ENCODE measurements at places on chromosomes 1 and 21.
A peak's percentile ranks its signal among the peaks of the same experiment; 100 is the strongest.

DNA sequence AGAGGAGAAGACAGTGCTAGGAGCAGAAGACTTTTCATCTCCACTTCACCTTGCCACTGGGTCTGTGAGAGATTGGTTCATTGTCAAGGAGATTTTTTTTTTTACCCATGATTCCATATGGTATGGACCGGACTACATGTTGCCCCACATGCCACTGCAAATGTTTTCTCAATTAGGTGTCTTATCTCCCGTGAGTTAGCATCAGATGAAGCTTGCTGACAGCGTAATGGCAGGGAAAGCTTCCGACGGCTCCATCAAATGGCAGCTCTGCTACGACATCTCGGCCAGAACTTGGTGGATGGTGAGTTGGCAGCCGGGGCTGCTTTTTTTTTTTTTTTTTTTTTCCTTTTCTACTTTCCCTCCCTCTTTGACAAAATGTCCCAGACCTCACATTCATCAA lies 217.2 kb upstream of the NFIA start:
- no peak for DNase-seq

GRCh38 chr1:9628541-9629444 lies 22.7 kb upstream of the PIK3CD start:
- DNase-seq: no peak

GRCh38 chr1:94739521-94740061 lies 80.6 kb upstream of the SLC44A3 start:
- no peak for DNase-seq

GRCh38 chr1:206554701-206555472 lies 47.6 kb downstream of the RASSF5 start:
- DNase-seq: no peak

- DNase-seq: no peak
Measured at GRCh38 chr1:59671066-59671952, 143.4 kb upstream of the HOOK1 start.

DNA sequence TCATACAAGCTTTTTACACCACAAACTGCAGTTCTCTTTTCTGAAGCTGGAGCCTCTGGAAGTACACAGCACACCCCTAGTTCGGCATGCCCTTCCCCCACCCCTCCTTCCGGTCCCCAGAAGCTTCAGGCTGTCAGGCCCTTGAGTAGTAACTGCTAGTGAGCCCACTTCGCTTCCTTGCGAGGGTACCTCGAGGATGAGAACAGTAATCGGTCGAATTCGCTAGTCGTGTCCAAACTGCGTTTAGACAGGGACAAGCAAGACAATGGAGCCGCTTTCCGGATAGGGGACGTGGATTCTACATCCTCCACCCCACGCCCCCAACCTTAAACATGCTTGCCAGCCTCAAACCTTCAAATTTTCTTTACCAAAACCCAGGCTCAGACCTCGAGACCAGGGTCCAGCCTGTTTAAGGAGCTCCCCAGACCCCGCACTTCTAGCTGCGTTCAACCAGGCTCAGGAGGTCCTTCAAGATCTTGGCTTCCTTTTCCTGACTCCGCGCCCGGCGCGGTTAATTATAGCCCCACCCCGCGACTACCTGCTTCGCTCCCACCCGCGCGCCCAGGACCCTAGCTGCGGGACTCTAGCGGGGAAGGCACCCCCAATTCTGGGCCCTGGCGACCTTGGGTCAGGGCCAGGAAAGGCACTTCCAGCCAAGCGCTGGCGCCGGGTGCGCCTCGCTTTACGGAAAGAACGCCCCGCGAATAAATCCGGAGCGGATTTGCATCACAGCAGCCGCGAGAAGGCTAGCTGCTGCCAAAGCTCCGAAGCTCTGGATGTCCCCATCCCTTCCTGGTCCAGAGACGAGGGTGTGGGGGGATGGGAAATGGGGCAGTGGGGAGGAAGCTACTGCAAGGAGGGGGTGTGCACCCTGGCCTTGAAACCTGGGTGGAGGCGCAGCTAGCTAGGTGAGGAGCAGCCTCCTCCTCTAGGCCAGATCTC lies 8.1 kb upstream of the TSPAN1 start:
- DNase-seq: no peak

DNA sequence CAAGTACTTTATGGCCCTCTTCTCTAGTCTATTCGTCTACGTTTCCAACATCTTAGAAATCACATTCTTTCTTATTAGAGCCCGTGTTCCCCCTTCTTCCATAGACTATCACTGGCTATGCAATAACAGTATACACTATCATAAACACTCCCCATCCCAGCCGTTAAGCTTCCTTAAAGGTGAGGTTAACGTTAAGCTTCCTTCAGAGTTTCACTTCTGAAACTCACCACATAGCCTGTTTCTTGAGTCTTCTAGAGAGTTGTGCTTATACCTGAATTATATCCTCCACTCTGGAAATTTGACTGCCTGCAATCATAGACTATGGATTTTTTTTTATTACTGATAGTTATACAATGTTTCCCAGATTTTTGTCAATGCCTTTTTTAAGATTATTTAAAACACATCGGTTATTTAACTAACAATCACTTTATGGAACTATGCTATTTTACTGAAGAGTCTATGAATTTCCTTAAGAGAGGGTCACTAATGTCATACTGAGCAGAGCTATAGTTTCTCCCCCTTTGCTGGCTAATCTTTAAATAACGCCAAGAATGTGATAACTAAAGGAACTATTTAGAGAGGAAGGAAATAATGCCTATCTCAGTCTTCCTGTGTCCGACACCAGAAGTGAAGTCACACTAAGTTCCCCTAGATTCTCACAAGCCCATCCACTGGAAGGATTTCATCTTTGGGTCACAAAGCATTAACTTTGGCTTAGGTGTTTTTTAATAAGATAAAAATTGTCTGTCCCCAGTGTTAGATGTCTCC lies 16.8 kb downstream of the FCER1A start:
- no peak for DNase-seq

GRCh38 chr21:36716836-36717235 lies 17.9 kb downstream of the SIM2 start:
- DNase-seq: no peak

GRCh38 chr1:109267743-109268300 lies 15.1 kb downstream of the PSRC1 start:
- no peak for DNase-seq

GRCh38 chr21:36347278-36347961 lies 27.4 kb downstream of the MORC3 start:
- DNase-seq: peak; percentile 83

GRCh38 chr1:212153635-212154034 lies 118.1 kb downstream of the DTL start:
- no peak for DNase-seq

DNA sequence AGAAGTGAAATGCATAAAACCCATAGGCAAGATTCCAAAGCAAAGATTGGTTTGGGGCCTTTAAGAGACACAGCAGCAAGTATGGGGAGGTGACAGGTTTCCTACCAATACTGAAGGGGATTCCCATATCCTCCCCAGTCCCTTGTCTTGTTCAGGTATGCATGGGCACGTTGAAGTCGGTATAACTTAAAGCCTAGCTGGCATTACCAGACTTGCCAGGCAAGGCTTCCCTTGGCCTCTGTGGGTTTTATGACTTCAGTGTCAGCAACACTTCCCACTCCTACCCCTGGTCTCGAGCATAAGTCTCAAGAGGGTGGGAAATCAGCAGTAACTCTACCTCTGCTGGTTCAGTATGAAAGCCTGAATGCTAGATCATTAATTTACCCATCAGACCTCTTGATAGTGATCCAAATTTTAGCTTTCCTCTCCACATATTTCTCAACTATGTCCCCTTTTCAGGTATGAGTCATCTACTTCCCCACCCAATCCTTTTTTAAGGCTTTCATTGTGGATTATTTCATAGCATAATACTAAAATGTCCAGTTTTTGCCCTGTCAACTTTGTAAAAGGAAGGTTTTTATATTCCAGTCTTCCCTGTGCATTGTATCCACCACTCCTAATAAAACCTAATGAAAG lies 6.8 kb downstream of the CYP4X1 start:
- no peak for DNase-seq

GRCh38 chr1:1167398-1167821 lies 6.3 kb upstream of the TTLL10 start:
- DNase-seq: no peak

- DNase-seq: no peak
Measured at GRCh38 chr1:76218888-76219287, 144.3 kb downstream of the ST6GALNAC3 start.

GRCh38 chr1:183129921-183130690 lies 56.0 kb upstream of the LAMC2 start:
- no peak for DNase-seq

DNA sequence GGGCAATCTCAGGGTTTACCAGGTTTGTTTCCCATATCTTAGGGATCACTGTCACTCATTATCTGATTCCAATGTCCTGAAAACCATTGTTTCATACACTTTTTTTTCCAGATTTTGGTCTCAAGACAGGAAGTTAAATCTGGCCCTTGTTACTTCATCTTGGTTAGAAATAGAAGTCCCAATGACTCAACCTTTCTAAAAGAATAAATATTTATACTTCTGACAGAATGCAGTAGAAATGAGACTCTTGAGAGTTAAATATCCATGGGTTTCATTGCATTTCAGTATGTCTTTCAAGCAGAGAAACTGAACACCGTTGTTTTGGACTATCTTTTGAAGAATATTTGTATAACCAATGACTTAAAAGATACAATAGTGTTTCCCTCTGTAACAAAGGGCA lies 19.8 kb upstream of the VCAM1 start:
- DNase-seq: no peak

DNA sequence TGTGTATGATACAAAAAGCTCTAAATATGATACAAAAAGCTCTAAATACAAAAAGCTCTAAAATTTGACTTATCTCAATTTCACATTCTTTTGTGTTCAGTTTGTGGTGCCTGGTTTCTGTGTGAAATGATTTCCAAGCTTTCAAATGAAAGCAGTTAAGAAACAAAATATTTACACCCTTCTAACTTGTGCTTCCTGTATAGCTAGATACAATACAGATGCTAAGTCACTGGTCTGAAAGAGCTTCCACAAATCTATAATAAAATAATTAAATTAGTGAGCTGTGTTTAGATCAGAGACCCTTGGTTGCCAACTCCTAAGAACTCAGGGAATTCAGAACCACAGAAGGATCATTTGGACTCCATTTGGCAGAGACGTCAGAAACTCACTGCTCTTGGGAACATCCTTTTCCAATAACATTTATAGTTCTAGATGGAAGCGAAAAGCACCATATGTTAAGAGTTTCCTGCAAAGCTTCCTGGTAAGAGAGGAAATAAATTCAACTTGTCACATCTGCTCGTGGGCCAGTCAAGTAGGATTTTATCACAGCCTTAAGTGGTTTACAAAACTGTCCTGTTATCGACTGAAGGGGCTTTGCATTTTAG lies 1079.1 kb downstream of the ADGRL2 start:
- DNase-seq: no peak

DNA sequence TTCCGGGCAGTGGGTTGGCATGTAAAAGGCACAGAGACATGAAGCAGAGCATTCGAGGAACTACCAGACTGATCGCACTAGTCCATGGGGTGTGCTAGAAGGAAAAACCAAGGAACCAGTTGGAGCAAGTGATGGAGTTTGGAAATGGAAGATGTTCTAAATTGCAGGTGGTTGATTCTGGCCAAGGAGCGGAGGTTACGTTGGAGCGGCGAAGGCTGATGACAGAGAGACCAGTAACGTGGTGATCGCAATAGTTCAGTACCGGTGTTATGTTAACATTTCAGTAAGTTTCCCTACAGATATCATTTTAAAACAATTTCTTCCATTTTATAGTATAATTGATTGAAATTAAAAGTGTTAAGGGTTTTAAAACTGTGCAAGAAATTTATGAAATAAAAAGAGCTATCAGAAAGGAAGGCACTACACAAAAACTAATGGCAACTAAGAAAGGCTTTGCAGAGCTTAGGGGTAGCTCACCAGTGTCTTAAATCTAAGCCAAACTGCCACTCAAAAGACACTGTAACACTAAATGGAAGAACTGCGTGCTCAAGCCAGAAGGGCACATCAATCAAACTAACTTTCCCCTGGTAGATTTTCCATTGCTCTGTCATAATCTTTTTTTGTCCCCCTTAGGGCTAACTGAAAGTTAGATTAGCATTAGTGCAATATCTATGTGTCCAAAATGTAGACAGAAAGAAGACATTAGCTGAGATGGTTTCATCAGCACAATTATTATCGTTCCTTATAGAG lies 11.3 kb upstream of the HEATR1 start:
- no peak for DNase-seq

DNA sequence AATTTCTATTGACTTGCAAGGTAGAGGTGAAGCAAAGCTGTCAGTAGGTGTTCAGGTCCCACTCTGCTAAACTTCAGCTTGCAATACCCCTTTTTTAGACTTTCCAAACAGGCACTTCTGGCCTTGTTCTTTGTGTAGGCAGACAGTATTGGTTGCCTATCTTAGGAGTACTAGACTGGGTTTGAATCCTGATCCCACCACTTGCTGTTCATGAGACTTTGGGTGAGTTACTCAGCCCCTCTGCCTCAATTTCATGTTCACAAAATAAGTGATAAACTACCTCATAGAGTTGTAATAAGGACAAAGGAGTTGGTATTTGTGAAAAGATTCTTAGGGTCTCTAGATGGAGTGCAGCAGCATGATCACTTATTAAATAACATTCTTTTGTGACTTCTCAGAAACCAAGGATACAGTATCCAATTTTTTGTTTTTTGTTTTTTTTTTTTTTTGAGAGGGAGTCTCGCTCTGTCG lies 5.2 kb downstream of the RCC1 start:
- DNase-seq: no peak

GRCh38 chr21:46206163-46207005 lies 22.1 kb upstream of the SPATC1L start:
- no peak for DNase-seq

DNA sequence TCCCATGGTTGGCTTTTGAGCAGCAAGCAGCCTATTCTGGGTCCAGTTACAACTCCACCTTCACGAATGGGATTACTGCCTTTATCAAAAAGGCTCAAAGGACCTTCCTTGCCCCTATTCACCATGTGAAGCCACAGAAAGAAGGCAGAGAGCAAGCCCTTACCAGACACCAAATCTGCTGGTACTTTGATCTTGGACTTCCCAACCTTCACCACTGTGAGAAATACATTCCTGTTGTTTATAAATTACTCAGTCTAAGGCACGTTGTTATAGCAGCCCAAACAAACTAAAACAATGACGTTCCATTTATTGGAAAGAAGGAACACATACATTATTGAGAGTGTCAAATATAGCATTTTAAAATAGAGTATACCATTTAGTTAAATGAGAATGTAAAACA lies 1557.9 kb downstream of the PLA2G4A start:
- no peak for DNase-seq

GRCh38 chr1:24199291-24199900 lies 12.3 kb upstream of the IFNLR1 start:
- peak; percentile 31 for DNase-seq

GRCh38 chr1:117166076-117166475 lies 44.5 kb upstream of the TRIM45 start:
- no peak for DNase-seq

DNA sequence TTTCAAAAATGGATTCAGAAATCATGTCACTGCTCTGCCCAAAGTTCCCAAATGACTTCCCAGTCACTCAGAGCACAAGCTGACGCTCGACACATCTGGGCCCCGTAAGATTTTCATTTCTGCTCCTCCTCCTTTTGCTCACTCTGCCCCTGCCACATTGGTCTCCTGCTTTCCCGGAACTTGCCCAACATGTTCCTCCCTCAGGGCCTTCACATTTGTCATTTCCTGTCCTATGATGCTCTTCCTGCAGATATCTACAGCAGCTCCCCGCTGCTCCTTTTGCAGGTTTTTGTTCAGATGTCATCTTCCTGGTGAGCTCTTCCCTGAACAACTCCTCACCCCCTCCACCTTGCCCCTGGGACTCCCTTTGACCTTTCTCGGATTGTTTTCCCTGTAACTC lies 58.5 kb upstream of the IVNS1ABP start:
- DNase-seq: no peak

GRCh38 chr1:106846656-106847055 lies 209.8 kb upstream of the PRMT6 start:
- DNase-seq: no peak

- DNase-seq: no peak
Measured at GRCh38 chr1:156748670-156749418, 2.6 kb downstream of the HDGF start.

Data from NCI-H526 treated with DMSO at 0.1 percent for 48 hours (cell line).